Activated T-cell treated with anti-CD3 and anti-CD28 coated beads, Interleukin-2, amount 50 U/mL, for 72 hours (primary cell): ENCODE measurements at places on chromosomes 12 and 14.
A peak's percentile ranks its signal among the peaks of the same experiment; 100 is the strongest.

- DNase-seq: no peak
Measured at GRCh38 chr14:77556946-77557345, 58.3 kb upstream of the ISM2 start.

GRCh38 chr12:103901518-103902173 lies 28.6 kb upstream of the HSP90B1 start:
- DNase-seq: no peak

DNA sequence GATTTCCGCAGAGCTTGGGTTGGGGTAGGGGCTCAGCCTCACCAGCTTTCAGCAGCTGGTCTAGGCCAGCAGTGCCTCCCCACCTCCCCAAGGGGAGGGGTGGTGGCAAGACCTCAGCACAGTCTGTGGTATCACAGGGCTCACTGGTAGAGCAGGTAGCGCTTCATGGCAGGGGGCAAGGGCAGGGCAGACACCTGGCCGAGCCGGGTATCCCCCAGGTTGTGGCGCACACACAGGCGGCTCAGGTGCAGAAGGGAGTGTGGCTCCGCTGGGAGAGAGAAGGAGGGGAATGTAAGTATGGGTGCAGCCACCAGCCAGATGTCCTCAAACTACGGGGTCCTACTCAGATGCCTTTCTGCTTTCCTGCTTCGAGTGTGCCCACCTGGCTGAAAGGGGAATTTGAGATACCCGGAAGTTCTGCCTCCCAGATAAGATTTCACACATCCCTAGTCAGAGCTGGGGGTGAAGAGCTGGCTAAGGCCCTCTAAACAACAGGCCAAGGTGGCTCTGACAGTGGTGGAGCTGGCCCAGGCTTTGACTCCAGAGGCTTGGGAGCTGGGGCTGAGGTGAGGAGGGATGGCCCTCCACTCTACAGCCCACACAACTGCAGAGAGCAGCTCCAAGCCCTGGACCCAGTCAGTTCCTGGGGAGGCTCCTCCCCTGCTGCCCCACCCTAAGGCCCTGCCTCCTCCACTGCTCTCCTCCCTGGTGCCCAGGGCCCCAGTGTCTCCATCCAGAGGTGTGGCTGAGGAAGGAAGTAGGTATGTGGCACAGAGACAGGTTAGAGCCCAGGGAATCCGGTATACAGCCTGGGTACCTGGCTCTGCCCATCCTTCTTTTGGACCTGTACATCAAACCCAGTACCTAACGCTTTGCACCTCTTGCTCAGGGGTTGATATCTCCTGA lies 1.8 kb downstream of the SPSB2 start:
- DNase-seq: peak; percentile 39

DNA sequence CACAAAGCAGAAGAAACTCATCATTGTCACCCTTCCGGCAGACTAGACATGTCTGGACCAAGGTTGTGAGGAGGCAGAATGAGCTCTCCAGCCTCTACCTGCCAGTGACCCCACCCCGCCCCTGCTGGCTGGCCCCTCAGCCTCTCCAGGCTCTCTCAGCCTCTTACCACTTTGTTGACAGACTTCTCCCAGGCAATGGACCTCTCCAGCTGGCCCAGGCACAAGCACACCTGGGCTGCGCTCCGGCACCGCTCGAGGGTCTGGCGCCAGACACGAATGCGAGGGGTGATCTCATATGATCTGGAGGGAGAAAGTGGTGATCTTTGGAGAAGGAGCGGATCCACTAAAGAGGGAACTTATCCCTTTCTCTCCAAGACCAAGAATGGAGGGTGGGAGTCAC lies 30.3 kb downstream of the BAZ2A start:
- DNase-seq: no peak

DNA sequence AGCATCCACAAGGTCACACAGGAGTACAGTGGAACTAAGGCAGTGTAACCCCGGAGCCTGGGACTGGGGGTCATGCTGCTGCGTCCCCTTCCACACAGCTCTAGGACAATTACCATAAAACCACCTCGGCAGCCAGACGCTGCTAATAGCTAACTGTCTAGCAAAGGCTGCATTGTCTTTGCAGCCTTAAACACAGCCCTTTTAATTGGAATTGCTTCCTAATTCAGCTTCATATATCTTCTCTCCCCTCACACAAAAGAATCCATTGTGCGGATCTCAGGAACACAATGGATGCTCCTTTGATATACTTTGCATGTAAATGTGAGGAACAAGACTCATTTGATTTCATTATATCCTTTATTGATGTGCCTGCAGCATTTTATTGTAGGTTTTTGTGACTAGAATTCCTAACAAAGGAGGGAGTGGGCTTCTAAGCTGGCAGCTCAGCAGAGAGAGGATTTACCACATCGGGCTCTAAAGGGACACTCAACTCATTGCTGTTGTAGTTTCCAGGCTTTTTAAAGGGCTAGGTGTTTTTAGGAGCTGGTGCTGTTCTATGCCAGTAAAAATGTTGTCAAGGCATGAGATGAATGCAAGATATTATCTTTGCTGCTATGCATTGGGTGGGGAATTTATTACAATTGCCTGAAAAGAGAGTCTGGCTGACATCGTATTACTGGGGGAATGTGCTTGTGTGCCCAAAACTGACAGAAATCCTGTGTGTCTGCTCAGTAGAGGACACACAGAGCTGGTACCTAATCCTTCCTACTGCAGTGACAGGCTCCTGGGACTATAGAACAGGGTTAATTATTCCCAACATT lies 30.4 kb upstream of the DACT1 start:
- DNase-seq: no peak

DNA sequence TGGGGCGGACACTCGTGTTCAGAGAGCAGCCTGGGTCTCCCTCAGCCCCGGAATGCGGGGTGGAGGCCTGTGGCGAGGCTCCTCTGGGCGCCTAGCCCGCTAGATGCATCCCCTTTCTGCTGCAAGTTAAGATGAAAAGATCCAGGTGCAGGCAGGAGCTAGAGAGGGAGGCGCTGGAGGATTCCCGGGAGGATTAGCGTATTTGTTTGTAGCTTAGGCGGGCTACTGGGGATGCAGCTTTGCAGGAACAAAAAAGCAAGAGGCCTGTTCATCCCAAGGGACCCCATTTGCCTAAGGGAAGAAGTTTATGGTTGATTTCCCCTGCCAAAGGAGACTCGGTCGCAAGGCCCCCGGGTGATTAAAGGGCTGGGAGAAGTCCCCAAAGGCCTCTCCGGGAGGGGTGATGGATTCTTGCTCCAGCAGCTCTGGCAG lies 824 bp downstream of the CCDC177 start:
- DNase-seq: no peak

DNA sequence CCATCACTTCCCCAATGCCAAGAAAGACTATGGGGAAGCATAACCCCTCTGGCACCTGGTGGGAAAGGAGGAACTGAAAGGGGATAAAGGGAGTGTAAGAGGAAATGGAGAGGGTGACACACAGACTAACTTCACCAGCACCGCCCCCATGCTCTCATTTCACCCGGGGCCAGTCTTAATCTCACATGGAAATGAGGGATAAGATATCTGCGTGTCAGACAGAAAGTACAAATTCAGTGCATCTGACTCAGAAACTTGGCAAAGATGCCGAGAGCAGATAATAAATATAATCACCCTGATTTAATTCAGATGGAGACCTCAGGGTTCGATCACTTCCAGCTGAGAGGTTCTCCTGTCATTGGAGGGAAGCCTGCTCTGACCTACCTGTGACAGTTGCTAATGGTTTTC lies 191.6 kb downstream of the DUSP6 start:
- peak; percentile 68 for DNase-seq
